ENCODE measurements at places on chromosomes 6 and 20.

DNA sequence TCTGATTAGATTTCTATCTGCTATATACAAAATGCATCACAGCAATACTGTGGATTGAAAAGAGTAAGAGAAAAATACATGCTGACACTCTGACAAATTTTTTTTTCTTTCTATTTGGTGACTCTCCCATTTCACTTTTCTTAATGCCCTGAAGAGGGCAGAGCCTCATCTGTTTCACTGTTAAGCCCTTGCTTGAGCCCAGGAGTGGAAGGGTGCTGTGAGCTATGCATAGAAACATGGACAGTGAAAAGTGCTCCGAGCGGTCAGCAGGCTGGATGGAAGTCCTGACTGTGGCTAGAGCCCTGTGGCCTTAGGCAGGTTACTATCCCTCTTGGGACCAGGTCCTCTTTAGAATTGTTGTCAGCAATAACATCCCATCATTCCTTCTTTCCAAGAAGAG, 17.4 kb upstream of the CSE1L start:
- no peak for DNase-seq

DNA sequence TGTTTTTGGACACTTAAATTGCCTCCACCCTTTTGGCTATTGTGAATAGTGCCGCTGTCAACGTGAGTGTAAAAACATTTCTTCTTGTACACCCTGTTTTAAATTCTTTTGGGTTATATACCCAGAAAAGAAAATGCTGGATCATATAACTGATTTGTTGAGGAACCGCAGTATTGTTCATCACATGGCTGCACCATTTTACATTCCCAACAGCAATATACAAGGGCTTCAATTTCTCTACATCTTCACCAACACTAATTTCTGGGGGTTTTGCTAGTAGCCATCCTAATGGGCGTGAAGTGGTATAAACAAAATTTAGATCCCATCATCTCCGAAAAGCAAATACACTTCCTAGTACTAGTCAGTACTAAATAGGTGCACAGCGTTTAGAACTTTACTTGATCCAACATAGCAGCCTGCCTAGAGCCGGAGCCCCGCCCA, 579 bp upstream of the BPHL start:
- no peak for DNase-seq

DNA sequence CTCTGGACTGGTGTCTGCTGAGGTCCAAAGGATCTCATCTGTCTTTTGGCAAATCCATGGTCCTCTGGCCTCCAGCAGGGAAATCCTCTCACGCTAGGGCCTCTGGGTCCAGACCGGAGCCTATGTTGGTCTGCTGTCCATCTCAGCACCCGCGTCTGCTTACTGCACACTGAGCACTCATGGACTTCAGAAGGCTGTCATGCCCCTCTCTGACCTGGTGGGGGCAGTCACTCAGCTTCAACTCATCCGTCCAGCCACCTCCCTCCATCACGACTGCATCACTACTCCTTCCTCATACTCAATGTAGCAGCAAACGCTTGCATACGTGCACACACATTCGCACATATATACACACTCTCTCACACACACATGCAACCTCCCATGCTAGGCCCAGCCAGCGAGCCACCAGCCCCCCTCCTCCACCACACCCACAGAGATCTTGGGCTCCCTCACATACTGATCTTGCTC, 33.3 kb downstream of the GABRR2 start:
- DNase-seq: peak; percentile 20

DNA sequence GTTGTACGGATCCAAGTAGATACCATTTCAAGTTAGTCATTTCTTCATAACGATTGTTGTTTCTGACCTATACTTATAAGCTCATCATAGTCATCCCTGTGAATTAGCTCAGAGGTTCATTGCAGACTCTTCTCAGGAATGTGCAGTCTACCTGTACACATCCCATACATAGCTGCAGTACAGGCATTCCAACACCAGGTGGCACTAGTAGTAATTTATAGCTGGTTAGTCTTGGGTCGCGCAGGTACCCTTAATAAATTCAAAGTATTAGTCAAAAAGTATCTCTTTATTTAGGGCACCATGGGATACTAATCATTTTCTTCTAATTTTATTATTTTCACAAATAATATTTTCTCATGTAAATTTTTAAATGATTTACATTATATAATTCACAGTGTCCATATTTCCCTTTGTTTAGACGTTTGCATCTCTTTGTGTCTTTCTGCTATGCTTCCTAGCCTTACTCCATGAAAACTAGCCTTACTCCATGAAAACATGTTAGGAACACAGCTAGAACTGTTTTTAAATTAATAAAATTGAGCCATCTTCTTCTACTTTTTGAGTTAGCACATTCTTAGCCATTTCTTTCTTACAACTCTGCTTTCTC, 128.6 kb upstream of the FAM83B start:
- DNase-seq: peak; percentile 10

GRCh38 chr6:15512126-15512525, 150.7 kb downstream of the DTNBP1 start:
- no peak for DNase-seq

Data from stimulated activated CD8-positive, alpha-beta memory T cell treated with anti-CD3 and anti-CD28 coated beads, Interleukin-15, amount 100 ng/mL, for 48 hours (primary cell).